GM20000 (cell line): ENCODE measurements at places on chromosomes 2 and 18.

DNA sequence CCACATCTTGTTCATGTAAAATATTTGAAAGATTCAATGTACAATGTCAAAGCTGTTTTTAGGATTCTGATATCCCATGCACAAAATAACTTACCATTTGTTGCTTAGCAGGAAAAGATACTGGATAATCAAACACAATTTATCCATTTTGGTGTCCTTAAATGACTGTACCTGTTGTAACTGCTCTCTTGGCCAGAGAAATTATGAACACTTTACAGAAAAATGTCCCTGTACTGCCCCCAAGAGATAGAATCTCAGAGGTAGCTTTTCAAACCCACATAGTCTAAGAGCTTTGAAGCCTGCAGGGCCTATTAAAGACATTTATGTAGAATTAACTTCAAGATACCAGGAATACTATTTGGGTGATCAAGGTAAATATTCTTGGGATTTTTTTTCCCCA lies 12.2 kb upstream of the ME2 start:
- DNase-seq = peak; percentile 39

- no peak for DNase-seq
Observed at GRCh38 chr2:30218338-30218713, 13.0 kb upstream of the LBH start.

GRCh38 chr2:7621018-7621814 lies 704.0 kb downstream of the RNF144A start:
- no peak for DNase-seq

GRCh38 chr2:113234721-113235346 lies 43.9 kb downstream of the PAX8 start:
- DNase-seq = no peak

- no peak for DNase-seq
Observed at GRCh38 chr2:233801357-233802131, 23.4 kb downstream of the MROH2A start.

- DNase-seq = no peak
Observed at GRCh38 chr18:13587477-13587876, 138.9 kb downstream of the FAM210A start.

- DNase-seq = peak; percentile 74
Observed at GRCh38 chr2:158457826-158458616, 1.3 kb downstream of the PKP4 start.

DNA sequence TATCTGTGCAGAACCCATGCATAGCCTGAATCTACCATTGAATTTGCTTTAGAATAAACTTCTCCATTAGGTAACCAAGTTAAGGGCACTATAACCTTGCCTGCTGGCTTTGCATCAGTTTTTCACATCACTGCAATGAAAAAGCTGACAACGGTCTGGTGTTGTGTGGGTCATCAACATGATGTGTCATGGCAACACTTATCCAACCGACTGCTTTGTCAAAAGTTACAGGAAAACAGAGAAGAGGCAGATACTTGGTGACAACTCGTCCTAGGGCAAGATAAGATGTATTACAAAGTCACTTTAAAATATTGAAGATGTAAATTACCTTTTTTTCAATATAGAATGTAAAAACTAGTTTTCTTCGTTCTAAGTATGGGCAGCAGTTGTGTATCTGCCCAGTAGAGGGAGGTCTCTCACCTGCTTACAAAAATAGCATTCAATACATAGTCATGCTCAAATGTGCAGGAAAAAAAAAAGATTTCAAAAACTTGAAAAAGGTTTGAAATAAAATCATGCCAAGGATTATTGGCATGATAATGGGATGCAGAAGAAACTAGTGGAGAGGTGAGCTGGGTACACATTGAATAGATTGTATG lies 96.3 kb downstream of the EVA1A start:
- no peak for DNase-seq

DNA sequence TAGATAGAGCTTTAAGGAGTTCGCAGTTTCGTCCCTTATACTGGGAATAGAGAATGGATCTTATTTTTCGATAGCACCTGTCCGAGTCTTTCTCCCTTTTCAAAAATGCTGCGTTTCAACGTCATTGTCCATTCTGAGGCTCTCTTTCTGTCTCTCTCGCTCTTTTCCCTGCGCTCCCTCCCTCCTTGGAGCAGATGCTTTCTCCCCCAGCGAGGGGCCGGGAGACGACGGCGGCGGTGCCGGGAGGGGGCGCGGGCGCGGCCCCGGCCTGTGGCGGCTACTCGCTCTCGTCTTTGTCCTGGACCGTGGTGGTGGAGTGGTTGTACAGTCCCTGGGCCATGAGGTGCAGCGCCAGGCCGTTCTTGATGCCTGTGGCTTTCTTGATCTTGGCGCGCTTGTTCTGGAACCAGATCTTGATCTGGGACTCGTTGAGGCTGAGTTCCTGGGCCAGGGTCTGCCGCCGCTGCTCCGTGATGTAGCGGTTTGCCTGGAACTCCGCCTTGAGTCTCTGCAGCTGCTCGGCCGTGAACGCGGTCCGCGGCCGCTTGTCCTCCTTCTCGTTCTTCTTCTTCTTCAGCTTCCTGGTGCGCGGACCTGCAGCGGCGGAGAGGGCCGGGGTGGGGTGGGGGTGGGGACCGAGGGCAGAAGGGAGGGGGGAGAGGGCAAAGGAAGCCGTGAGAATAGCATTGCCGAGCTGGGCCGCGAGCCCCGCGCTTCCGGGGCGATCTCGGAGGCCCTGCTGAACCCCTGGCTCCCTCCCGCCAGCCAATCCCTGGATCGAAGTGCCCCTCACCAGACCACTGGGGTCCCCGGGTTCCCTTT lies 4.6 kb downstream of the EN1 start:
- peak; percentile 45 for DNase-seq
